ENCODE measurements at places on chromosomes 6 and 20. TPM values are rescaled to one million over a fixed set of nuclear protein-coding genes. Genes with fewer than 3 reads are reported as not detected.
A peak's percentile ranks its signal among the peaks of the same experiment; 100 is the strongest.

DNA sequence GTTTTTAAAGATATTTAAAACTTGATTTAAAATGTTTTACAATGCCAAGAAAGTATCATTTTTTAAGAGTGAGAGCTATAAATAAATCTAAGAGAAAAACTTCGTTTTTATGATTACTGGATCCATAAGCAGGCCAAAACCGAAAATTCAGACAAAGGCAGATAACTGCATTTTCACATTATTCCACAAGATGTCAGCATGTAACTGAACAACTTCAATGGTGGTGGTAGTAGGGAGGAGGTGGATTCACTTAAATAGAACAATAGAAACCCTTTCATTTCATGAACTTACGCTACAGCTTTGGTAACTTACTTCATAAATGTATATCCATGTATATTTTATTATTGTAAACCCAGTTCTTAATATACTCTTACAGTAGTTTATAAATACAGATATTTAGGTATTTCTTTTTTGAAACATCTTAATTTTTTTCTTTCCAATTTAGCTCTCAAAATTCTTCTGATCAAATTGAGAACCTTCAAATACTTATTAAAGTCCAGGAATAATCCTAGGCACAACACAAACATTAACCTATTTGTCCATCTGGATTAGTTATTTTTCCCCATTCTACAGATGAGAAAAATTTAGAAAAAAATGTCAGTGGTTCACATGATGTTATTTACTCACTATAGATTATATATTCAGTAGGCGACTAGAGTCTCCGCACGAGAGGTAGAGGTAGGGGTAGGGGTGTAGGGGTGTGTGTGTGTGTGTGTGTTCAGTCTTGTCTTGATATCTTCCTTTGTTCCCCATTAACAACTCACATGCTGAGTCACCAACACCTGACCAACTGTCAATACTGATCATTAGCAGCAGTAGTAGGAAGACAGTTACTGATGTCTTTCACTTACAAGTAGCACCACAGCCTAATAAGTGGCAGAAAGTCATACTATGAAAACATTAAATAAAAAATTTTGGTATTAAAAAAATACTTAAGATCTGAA is 111.5 kb downstream of the ARHGAP18 start:
- H3K4me1 ChIP-seq, result no peaks in the 10 kb centered on the region
- no peaks in the 10 kb centered on the region for H3K27me3 ChIP-seq
- peak; percentile 65 for DNase-seq
- no peaks in the 10 kb centered on the region for H3K36me3 ChIP-seq
- no peak overlapping the region for H3K27ac ChIP-seq
- no peak overlapping the region for H3K4me3 ChIP-seq

DNA sequence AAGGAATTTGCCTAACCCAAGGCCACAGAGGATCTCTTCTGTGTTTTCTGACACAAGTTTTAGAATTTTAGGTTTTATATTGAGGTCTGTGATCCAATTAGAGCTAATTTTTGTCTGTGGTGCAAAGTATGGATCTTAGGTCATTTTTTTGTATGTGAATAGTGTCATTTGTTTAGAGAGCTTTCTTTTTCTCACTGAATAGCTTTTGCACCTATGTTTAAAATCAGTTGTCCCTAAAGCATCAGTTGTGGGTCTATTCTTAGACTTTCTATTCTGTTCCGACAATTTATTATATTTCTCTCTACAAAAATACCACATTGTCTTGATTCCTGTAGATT is 341 bp upstream of the MCM9 start:
- peak overlapping the region; percentile 96 for H3K4me3 ChIP-seq
- H3K27me3 ChIP-seq, result no peaks in the 10 kb centered on the region
- peaks cover 8% of the 10 kb centered on the region for H3K36me3 ChIP-seq
- peaks cover 18% of the 10 kb centered on the region for H3K4me1 ChIP-seq
- no peak for DNase-seq

DNA sequence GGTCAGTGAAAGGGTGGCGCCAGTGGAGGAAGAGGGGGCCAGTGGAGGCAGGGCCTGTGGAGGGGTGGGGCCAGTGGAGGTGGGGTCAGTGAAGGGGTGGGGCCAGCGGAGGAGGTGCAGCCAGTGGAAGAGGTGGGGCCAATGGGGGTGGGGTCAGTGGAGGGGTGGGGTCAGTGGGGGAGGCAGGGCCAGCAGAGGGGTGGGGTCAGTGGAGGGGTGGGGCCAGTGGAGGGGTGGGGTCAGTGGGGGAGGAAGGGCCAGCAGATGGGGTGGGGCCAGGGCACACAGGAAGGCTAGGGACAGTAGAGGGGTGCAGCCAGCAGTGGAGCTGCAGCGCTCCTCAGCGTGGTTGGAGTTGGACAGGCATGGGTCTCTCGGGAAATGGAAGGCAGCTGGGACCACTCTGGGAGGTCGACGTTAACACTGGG is 18.7 kb downstream of the ADRM1 start:
- no peaks in the 10 kb centered on the region for H3K4me1 ChIP-seq
- H3K27ac ChIP-seq, result no peak overlapping the region
- no peaks in the 10 kb centered on the region for H3K36me3 ChIP-seq

IPCEF1 gene
- total RNA-seq, result 17.7 TPM

DNA sequence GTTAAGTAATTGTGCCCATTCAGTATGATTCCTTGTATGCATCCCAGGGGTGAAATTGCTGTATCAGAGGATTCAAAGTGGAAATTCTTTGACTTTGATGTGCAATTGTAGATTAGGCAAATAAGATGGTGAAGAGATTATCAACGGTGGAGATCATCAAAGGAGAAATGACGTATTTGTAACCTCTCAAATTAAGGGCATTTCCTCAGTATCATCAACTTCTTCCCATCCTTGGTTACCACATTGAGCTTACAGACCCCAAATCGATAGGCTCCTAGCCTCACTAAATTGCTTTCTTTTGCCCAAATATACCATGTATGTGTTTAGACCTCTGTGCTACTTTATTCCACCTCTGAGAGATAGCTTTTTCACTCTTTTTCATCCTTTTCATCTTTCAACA is 213.1 kb upstream of the ZFP64 start:
- peak overlapping the region; percentile 33 for H3K4me3 ChIP-seq
- H3K4me1 ChIP-seq, result peaks cover 85% of the 10 kb centered on the region
- no peaks in the 10 kb centered on the region for H3K36me3 ChIP-seq
- H3K27ac ChIP-seq, result peak overlapping the region; percentile 71

All from CD8-positive, alpha-beta memory T cell (primary cell).